ENCODE measurements at places on chromosomes 4 and X. TPM values are rescaled to one million over a fixed set of nuclear protein-coding genes. Genes with fewer than 3 reads are reported as not detected.

DNA sequence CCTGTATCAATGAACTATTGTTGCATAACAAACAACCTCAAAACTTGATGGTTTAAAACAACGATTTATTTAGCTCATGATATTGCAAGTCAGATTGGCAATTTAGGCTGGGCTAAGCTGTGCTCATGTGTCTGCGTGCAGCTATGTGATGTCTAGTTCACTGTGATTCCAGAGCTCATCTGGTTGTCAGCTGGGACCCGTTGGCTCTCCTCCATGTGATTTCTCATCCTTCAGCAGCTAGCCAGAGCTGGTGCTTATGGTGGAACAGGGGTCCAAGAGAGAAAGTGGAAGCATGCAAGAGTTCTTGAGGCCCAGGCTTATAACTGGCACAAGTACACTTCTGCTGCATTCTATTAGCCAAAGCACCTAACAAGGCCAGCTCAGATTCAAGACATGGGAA lies 28.8 kb upstream of the TRPC3 start:
- DNase-seq = no peak

STOX2 gene
- 38.1 TPM for total RNA-seq

NAP1L3 gene
- total RNA-seq = 3.4 TPM

DNA sequence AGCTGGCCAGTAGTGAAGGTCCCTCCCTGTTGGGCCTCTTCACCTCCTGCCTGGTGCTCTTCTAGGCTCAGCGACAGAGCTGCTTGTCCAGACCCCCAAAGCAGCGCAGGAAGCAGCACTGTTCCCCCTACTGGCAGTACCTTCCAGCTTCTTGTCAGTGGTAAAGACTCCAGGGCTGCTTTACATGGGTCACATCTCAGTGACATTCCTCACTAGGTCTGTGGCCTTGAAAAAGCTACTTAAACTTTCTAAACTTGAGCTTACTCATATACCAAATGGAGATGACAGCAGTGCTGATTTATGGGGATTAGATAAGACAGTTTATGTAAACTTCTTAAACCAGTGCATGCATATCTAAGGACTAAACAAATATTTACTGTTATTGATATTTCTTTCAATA lies 117.3 kb downstream of the FAT4 start:
- DNase-seq = no peak

GRCh38 chr4:41661442-41662076 lies 87.0 kb downstream of the PHOX2B start:
- DNase-seq = peak; percentile 57

DNA sequence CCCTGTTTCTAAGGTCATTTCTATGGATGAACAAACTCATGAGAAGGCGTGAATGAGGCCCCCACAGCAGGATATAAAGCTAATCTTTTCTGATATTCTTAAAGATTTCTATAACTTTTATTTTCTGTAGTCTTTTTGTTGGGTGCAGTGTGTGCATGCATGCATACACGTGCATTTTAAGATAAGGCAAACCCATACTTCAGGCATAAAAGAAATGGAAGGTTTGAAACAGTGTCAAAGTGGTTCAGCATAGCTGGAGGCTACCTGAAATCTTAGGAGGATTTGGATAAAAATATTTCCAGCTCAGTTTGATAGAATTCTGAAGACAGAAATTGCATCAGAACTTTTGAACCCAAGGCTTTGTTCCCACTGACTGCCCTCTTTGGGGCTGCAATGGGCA lies 119.7 kb downstream of the PDHA2 start:
- DNase-seq = no peak

GRCh38 chr4:127528302-127528701 lies 104.5 kb upstream of the INTU start:
- no peak for DNase-seq

BEX4 gene
- total RNA-seq = 51.2 TPM

DNA sequence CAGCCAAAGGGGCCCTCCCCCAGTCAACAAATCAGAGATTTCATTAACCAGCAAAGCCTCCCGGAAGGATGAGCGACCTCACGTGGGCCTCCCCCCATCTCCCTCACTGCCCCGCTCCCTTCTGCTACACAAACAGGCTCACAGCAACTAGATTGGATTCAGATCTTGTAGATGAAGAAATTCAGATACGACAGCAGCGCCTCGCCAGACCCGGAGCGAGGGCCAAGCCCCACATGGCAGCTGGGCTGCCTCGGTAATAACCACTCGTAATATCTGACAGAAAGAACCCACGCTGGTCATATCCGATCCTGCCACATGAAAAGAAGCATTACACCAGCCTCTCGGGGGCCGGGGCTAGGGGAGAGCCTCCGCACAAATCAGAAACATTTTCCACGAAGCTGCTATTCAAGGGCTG lies 581.3 kb downstream of the BCOR start:
- DNase-seq = no peak

- DNase-seq = no peak
Observed at GRCh38 chr4:19700992-19701391, 550.7 kb upstream of the SLIT2 start.

- no peak for DNase-seq
Observed at GRCh38 chrX:2931612-2932011, 2.5 kb upstream of the ARSD start.

GRCh38 chrX:154002215-154002719 lies 17.4 kb downstream of the IRAK1 start:
- no peak for DNase-seq

DNA sequence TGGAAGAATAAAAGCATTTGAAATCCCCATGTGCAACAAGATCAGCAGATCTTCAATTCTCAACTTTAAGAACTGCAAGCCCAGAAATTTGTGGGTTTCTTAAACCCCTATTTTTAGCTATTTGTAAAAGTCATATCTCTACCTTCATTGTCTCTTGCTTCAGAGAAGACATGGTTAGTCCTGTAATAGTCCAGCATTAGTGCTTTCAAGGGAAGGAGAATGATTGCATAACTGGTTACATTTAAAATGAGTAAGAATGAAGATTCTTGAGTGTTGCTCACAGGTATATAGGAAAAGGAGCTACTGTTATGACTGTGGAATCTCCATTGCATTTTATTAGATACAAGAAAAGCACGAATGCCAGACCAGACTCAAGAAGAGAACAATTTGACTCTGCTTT lies 84.0 kb downstream of the CCSER1 start:
- no peak for DNase-seq

GRCh38 chrX:121455890-121456289 lies 408.5 kb downstream of the GLUD2 start:
- no peak for DNase-seq

- no peak for DNase-seq
Observed at GRCh38 chr4:182978152-182978827, 61.1 kb upstream of the DCTD start.

DNA sequence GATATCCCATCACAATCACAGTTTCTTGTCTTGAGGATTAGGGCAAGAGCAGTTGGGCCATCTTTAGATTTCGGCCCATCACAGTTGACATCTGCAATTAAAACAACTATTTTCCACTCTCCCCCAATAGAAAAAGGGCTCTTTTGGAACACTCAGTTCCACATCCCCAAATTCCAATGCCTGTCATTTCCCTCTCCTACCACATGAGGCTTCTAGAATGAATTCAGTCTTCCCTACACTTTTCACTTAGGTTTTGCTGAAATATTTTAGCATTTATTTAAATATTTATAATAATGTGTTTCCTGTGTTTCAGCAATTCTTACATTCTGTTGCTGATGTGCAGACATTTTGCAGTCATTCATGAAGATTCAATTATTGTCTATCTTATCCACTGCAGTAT lies 118.4 kb downstream of the COX18 start:
- no peak for DNase-seq

DYNLT3 gene
- total RNA-seq = 31.9 TPM

NXF2 gene
- not detected for total RNA-seq

DNA sequence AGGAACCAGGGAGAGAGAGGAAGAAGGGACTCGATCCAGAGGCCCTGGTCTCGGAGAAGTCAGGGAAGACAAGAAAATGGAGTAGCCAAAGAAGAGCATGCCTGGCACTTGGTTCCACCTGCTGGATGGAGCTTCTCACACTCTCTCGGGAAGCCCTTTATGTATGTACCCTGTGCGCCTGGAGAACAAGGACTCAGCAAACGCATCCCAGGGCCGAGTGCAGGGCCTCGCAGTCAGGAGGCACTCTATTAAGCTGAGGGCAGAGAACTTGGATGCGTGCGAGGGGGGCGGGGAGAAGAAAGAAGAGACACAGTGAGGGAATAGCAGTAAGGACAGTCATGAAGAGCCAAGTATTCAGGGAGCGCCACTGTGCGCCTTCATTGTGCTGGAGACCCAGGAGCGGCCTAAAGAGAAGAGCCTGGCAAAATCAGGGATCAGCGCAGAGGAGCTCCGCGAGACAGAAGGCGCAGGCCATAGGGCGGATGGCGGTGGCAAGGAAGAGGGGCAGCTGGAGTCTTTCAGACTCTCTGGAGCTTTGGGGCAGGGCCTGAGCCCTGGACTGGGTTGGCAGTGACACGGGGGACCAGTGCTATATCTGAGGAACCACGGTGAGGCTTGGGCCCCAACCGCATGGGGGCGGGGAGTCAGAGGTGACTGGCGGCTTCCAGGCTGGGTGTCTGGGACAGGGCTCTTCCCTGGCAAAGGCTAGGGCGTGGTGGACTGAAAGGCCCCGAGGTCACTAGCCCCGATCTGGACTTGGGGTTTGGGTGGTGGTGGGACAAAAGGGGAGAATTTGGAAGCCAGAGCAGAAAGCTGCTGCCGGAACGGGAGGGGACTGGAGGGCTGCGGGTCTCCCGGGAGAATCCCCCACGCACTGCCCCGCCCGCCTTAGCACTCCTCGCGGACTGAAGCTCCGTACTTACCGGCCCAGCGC lies 1.9 kb upstream of the SEPTIN6 start:
- no peak for DNase-seq

LRP2BP gene
- 2.1 TPM for total RNA-seq

DNA sequence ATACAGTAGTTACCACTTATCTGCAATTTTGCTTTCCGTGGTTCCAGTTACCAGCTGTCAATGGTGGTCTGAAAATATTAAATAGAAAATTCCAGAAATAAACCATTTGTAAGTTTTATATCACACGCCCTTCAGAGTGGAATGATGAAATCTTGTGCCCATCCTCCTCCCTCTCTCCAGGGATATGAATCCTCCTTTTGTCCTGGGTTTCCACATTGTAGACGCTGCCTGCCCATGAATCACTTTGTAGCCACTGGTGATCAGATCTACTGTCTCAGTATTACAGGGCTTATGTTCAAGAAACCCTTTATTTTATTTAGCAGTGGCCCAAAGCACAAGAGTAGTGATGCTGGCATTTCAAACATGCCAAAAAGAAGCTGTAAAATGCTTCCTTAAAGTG lies 198.6 kb downstream of the KCNIP4 start:
- DNase-seq = no peak

DNA sequence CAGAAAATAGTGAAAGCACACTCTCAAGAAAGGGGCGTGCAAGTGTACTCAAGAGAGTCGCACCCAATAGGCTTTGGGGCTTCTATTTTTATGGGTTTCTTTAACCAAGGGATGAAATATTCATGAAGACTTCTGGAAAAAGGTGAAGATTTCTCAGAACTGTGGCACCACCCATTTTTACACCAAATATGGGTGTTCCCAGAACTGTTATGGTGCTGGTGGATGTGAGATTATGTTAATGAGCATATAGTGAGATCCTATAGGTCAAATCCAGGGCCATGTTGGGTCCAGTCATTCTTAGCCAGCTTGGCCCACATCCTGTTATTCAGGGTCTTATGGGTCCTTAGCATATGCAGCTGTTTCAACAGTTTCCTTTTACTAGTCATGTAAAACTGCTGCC lies 61.0 kb upstream of the SMIM10 start:
- no peak for DNase-seq

DNA sequence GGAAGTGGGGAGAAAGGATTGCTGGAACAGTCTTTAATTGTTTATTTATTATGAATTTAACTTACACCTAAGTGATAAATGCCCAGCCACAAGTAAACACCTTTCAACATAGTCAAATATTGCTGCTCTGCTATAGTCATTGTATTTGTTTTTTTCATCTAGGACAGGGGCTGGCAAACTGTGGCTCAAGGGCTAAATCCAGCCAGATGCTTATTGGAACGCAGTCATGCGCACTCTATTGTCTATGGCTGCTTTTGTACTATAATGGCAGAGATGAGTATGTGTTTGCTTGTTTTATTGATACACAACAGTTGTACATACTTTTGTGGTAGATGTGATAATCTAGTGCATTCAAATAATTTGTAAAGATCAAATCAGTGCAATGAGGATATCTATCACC lies 95.3 kb downstream of the ZAR1 start:
- DNase-seq = no peak

DNA sequence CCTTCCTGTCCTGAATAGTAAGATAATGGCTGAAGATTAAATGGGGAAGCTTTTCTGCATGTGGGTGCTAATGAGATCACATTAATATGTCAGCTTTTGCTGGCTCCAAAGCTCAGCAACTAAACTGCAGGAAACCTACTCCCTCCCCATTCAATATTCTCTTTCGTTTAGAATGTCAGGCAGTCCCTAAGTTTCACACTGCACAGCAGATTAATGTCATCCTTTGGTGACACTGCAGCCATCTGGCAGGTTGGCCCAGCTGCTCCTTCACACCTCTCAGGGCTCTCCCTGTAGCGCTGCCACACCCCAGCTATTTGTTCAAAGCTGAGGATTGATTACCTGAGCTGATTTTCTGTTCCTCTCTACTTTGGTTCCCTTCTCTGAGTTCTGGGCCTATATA lies 110.5 kb downstream of the KDR start:
- DNase-seq = no peak

EMCN gene
- 61.7 TPM for total RNA-seq

GRCh38 chr4:86926435-86927086 lies 8.2 kb upstream of the AFF1 start:
- DNase-seq = no peak

DNA sequence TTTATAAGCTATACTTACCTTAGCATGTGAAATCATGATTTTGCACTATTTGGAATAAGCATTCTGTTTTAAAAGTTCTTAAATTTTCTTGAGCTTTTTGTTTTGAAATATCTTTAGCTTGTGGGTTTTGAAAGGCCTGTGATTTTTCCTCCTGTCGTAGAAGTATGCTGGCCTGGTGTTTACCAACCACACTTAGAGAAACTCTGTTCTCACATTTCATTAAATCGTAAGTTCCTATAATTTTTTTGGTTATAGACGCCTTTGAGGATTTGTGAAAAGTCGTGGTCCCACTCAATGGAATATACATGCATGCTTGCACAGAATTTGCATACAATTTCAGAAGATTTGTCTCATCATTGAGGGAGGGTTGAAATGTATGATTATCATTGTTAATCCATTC lies 63.6 kb downstream of the PDLIM5 start:
- DNase-seq = no peak

- DNase-seq = peak; percentile 49
Observed at GRCh38 chr4:169791527-169792156, 33.9 kb upstream of the HPF1 start.

TBC1D8B gene
- total RNA-seq = 11.1 TPM

- no peak for DNase-seq
Observed at GRCh38 chrX:125012585-125012984, 307.1 kb upstream of the TEX13C start.

- no peak for DNase-seq
Observed at GRCh38 chr4:87862236-87862635, 29.5 kb downstream of the MEPE start.

GRCh38 chr4:98706200-98706813 lies 47.9 kb upstream of the TSPAN5 start:
- DNase-seq = no peak

GRCh38 chrX:108090491-108091263 lies 665 bp downstream of the PSMD10 start:
- no peak for DNase-seq

- no peak for DNase-seq
Observed at GRCh38 chrX:69133921-69134542, 31.2 kb downstream of the PJA1 start.

UBE2D3 gene
- 316 TPM for total RNA-seq

GRCh38 chr4:143346206-143346605 lies 9.5 kb downstream of the GAB1 start:
- DNase-seq = no peak

GRCh38 chr4:138576684-138577083 lies 334.5 kb upstream of the SLC7A11 start:
- no peak for DNase-seq
